ENCODE measurements at places on chromosomes 2 and 18.
A peak's percentile ranks its signal among the peaks of the same experiment; 100 is the strongest.

- no peak for DNase-seq
These were observed 2.6 kb downstream of the ANKRD44 start for GRCh38 chr2:197307933-197308521.

DNA sequence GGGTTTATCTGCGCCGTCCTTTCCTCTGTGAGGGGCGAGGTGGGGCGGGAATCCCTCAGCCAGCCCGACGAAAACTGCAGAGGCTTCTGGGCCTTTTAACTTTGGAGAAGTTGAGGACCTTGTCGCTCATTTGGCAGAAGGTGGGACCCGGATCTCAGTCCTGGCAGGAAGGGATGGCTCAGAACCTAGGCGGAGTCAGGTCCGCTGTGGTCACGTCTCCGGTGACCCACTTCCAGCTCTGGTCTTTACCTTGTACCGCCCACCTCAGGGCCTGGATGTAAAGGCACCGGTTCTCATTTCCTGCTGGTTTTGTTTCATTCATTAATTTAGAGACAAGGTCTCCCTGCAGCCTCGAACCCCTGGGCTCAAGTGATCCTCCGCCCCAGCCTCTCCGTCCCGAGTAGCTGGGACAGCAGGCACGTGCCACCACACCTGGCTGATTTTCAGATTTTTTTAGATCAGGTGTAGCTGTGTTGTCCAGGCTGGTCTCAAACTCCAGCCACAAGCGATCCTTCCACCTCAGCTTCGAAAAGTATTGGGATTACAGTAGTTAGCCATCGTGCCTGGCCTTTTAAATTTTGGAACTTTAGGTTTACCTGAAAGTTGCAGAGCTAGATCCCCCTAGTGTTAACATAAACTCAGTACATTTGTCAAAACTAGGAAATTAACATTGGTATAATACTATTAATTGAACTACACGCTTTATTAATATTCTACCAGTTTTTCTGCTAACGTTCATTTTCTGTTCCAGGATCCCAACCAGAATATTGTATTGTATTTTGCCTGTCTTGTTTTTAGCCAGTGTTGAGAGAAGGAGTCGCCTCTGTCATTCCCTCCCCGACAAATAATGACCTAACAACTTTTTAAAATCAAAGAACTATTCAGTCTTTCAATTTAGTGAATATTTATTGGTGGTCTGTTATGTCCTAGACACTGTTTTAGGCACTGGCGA is 852 bp downstream of the POLI start:
- no peak for DNase-seq

- DNase-seq = no peak
These were observed 163.7 kb upstream of the NDUFV2 start for GRCh38 chr18:8938817-8939216.

DNA sequence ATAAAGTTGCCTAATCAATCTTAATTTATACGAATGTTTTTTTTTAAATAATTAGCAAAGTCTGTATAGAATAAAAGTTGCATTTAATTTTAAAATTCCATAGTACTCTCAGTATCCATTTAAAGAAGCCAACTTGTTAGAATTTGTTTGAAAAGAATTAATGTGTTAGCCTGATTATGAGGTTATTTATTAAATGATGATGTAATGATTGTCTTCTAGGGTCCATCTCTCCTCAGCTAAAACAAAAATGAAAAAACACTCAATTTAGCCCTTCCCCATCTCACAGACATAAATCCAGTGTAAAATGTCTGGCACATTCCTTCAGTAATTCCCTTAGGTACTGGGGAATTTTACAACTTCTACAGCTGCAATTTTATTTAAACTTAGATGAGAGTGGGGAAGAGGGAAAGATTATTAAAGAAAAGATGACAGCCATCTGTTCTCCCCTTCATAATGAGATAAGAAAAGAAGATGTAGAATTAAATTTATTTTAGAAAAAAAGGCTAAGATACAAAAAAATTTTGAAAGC is 68.6 kb downstream of the BARD1 start:
- no peak for DNase-seq

DNA sequence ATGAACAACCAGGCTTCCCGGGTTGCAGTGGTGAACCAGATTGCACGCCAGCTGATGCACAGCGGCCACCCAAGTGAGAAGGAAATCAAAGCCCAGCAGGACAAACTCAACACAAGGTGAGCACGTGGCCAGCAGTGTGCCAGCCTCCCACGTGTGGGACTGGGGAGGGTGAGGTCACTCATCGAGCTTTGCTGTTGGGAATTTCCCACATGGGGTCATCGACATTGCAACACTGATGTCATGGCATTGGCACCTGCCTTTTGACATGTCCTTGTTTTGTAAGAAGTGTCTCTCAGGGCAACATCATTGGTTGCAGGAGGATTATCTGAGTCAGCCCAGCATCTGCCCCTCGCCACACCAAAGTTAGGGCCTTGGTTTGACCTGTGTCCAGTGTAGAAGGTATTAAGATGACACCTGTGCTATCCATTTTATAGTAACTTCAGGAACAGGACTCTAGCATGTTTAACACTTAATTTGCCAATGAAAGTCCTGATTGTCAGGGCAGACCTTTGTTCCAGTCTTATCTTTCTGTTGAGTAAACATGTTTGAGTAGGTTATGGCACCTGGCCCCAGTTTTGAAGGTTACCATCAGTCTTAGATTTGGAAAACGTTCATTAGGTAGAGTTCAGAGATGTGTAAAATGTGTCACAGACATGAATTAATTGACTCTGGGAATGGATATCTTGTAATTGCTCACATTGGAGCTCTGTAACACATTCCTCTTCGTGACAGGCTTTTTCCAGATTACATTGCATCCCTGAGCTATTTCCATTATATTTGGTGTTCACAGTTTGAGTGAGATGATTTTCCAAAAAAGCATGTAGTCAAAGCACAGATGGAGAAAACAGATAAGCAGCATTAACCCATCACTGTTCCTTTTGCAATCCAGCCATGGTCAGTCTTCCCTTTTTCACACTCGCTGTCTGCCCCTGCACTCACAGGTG is 93.3 kb upstream of the EML6 start:
- no peak for DNase-seq

GRCh38 chr2:39408351-39409136 is 28.5 kb downstream of the MAP4K3 start:
- DNase-seq = no peak

GRCh38 chr2:32559136-32559535 is 68.7 kb upstream of the TTC27 start:
- DNase-seq = no peak

DNA sequence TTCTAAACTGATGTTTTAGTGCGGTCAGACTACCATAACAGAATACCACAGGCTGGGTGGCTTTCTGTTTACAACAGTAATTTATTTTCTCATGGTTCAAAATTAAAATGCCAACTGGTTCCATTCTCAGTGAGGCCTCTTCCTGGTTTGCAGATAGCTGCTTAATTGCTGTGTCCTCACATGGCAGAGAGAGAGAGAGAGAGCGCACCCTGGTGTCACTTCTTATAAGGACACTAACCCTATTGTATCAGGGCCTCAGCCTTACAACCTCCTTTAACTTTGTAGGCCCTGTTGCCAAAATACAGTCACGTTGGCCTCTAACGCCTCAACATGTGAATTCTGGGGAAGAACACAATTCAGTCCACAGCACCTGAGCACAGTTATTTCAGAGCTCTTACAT is 37.5 kb upstream of the ZNF385B start:
- DNase-seq = no peak

GRCh38 chr18:41744421-41745030 is 210.5 kb upstream of the PIK3C3 start:
- DNase-seq = no peak

GRCh38 chr2:109463236-109463635 is 150.5 kb downstream of the SEPTIN10 start:
- DNase-seq = no peak

GRCh38 chr2:190722061-190722759 is 73.3 kb downstream of the NAB1 start:
- no peak for DNase-seq

DNA sequence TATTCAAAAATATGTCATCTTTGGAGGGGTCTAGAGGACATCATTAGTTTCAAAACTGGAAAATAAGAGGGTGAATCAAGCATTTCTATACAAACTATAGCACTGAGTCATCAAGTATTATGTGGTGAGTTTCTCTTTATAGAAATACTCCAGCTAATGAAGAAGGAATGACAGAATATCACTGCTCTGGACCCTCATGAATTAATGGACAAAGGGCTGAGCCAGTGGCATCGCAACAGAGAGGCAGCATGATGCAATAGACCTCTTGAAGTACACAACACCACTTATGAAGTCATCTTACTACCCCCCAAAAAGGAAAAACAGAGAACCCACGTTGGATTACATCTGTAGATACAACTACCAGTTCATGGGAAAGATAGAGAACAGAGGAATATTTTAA is 27.4 kb upstream of the EIF2AK3 start:
- peak; percentile 24 for DNase-seq

- no peak for DNase-seq
These were observed 387.3 kb downstream of the MEIS1 start for GRCh38 chr2:66822186-66822585.

GRCh38 chr2:231396058-231396821 is 730 bp downstream of the B3GNT7 start:
- DNase-seq = no peak

DNA sequence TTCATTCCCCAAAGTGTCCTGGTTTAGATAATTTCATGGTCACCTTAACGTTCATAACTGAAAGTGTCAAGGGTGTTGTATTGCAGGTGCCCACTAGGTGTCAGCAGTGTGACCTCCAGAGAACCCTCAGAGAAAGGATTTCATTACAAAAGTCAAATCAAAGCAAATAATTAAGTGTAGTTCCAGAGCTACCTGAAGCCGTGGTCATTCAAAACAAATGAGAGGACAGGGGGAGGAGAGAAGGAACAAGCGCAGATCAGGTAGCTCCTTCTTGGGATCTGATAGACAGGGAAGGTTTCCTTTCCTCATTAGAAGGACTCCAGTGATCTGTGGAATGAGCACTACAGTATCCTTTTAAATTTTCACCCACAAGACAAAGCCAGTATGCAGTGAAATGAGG is at the start of gene SLC9A4:
TSS of gene SLC9A4 (plus strand) at position 207 of the 400 bp plus-strand sequence. CDS start 534 bp downstream, outside the sequence.
- no peak for DNase-seq

- DNase-seq = peak; percentile 27
These were observed 167.3 kb upstream of the NOSTRIN start for GRCh38 chr2:168635065-168635577.

- DNase-seq = no peak
These were observed 5.5 kb downstream of the MSGN1 start for GRCh38 chr2:17821535-17822444.

GRCh38 chr2:101795033-101795432 is 97.5 kb downstream of the MAP4K4 start:
- DNase-seq = no peak
